Stimulated activated CD8-positive, alpha-beta memory T cell treated with anti-CD3 and anti-CD28 coated beads, Interleukin-4, amount 100 ng/mL, for 48 hours (primary cell): ENCODE measurements at places on chromosomes 16 and 17.

DNA sequence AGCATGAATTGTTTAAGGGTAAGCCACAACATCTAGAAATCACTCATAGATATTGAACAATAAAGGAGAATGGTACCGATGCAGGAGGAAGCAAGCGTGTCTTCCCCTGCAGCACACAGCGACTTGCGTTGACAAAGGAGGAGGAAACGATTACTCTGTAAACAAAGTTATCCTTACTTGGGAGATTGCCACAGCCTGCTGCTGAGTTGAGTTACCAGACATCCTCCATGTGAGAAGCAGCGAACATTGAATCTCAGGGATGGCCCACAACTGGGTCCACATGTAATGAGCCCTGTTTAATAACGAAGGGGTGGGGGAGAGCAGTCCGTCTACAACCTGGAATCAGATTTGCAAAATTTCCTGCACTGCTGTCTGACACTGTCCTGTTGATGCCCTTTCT is 27.7 kb downstream of the CLUH start:
- peak; percentile 14 for DNase-seq

DNA sequence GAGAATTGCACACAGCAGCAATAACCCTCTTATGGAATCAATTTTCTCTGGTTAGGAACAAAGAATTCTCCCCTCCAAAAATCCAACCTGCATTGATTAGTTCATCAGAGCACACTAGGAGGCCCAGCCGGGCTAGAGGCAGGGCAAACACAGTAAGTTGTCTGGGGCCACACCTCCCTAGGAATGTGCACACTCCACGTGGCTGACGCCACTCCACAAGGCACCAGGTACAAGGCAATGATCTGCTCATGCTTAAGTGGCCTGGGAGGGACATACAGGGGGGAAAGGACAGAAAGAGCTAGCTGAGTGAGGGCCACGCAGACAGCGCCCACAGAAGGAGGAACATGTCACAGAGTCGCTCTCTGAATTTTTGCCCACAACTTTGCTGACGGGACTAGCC is 107.6 kb downstream of the SLC39A11 start:
- no peak for DNase-seq

DNA sequence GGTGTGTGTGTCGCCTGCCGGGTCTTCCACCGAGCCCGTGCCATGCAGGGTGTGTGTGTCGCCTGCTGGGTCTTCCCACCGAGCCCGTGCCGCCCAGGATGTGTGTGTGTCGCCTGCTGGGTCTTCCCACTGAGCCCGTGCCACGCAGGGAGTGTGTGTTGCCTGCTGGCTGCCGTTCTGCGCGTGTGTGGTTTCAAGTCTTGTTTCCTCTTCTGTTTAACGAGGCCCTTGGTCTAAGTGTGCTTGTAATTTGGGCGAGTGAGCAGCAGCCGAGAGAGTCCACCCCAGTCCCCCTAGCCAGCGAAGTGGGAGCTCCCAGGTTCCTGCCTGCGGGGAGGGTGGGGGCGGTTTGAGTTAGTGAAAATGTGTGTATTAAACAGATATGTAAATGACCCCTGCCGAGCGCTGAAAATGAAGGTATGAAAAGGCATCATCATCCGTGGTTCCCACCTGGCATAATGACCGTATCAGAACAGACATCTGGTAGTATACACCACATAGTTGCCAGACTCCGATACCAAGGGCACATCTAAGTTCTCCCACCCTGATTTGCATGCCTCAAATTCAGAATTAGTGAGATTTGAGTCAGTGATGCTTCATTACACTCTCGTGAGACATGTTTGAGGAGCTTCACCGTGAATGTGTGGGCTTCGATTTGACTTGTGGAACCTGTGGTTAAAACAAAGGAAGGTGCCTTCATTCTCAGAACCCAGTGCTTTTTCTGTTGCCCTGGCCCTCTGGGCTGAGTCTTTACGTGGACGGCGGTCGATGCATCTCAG is 114.5 kb upstream of the CHMP6 start:
- peak; percentile 82 for DNase-seq

GRCh38 chr17:8324132-8324531 is 14.1 kb downstream of the ARHGEF15 start:
- no peak for DNase-seq

GRCh38 chr17:43135454-43135819 is 10.3 kb upstream of the BRCA1 start:
- no peak for DNase-seq

DNA sequence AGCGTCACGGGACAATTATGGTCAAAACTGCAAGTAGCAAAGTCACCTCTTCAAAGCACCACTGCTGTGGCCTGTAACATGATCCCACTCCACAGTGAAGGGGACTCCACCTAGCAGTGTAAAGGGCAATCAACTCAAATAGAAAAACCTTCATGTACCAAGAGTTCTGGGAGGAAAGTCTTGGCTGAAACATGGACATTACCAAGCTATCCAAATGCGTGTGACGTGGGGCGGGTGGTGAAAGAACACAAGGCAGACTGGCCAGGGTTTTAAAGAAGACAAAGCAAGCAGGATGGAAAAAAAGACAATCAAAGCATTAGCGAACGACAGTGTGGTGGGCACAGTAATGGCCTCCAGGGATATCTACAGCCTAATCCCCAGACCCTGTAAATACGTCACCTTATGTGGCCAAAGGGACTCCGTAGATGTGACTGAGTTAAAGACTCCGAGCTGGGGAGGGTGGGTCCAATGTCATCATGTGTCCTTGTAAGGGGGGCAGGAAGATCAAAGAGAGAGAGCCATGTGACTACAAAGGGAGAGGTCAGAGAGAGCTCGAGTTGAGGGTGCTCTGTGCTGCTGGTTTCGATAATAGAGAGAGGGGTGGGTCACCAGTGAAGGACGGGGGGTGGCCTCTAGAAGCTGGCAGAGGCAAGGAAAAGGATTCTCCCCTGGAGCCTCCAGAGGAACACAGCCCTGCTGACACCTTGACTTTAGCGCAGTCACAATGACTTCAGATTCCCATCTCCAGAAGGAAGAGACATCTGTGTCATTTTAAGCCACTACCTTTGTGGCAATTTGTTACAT is 6.0 kb downstream of the HSDL1 start:
- peak; percentile 52 for DNase-seq

- DNase-seq: no peak
These were observed 79.0 kb downstream of the ARHGAP17 start for GRCh38 chr16:24936151-24936550.
